NCI-H1417 treated with DMSO at 0.1 percent for 48 hours (cell line): ENCODE measurements at places on chromosomes 5 and 9.

GRCh38 chr5:174549254-174549653, 175.1 kb upstream of the MSX2 start:
- DNase-seq, result no peak

DNA sequence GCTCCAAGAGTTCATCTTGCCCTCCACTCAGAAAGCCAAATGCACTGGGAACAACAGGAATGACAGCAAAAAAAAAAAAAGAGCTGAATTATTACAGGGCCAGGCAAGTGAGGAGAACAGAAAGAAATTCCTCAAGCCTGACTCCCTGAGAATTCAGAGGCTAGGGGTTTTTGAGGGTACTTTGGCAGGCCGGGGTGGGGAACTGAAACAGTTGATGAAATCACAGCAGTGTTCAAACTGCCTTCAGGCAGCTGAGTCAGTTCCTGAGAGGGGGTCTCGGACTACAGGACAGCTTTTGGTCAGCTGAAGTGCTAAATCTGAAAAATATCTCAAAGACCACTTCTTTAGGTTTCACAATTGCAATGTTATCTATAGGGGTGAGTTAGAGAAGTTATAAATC, 419.4 kb downstream of the SEMA5A start:
- DNase-seq, result no peak

DNA sequence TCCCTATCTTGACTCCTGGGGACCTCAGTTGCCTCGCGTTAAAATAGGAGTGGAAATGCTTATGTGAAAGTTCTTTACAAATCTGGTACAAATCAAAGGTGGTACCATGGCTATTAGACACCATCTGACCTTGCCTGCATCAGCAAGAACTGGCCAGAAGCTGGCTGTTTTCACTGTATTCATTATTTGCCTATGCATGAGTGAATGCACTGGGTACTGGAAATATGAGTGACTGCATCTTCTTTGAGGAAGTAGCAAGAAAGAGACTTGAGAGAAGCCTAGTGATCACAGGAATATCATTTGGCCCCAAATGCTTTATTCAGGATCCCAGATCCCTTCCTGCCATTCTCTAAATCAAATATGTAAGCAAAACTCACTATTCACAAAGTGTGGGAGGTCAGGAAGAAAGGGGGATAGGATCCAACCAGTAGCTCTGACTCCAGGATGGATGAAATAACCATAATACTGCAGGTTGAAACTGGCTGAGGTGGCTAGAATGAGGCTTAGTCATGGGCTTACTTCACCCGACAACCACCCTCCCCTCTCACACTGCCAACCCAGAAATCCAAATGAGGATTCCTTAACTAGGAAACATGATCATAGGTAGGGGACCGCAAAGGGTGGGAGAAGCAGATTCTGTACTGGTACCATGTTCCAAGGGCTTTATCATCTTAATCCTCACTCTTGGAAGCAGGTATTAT, 56.7 kb downstream of the FAM114A2 start:
- DNase-seq, result no peak

GRCh38 chr9:107750741-107751566, 261.4 kb upstream of the KLF4 start:
- DNase-seq, result no peak

- no peak for DNase-seq
Observed at GRCh38 chr5:119229950-119230349, 125.9 kb upstream of the TNFAIP8 start.

DNA sequence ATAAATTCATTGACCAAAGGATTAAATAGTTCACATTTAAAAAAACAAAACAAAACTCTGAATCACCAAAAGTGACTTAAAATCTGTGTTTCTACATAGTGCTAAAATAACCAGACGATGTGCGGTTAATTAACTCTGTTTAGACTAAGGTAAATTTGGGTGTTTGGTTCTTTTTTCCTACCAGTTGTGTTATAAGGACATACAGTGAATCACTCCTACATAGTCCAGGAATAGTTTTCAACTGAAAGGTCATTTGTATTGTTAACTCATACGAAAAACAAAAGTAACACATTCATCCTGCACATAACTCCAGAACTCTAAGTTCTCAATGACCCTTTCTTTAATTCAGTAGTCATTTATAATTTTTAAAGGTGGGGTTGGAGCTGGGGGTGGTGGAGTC, 203.7 kb downstream of the GLIS3 start:
- DNase-seq, result no peak

GRCh38 chr5:88558366-88558765, 289.7 kb upstream of the TMEM161B start:
- DNase-seq, result no peak

GRCh38 chr5:124206540-124206939, 539.9 kb downstream of the ZNF608 start:
- no peak for DNase-seq

- DNase-seq, result no peak
Observed at GRCh38 chr5:84259283-84260045, 125.2 kb downstream of the EDIL3 start.

GRCh38 chr9:118446943-118447639, 742.9 kb downstream of the TLR4 start:
- no peak for DNase-seq

- DNase-seq, result no peak
Observed at GRCh38 chr5:132321109-132321721, 27.0 kb downstream of the SLC22A4 start.

GRCh38 chr5:55022450-55022849, 1.6 kb upstream of the GZMK start:
- no peak for DNase-seq

DNA sequence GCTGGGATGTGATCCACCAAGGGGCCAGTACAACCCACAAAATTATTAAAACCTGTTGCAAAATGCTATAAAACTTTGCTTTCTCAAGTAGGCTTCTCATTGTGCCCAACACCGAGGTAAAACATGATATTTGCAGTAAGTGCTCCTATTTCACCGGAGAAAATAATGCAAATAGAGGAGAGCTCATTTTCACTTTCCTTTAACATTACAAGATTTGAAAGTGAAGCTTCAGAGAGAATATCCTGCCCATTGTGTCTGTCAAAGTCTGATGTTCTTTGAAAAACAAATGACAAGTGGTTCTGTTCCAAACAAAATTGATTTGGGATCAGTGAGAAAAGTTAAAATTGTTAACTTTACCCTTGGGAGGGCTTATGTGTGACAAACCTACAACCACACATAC, 287.1 kb downstream of the KCNN2 start:
- DNase-seq, result no peak

GRCh38 chr5:73314395-73315257, 134.0 kb downstream of the FOXD1 start:
- DNase-seq, result no peak
